ENCODE measurements at places on chromosomes 16 and 17.
A peak's percentile ranks its signal among the peaks of the same experiment; 100 is the strongest.

DNA sequence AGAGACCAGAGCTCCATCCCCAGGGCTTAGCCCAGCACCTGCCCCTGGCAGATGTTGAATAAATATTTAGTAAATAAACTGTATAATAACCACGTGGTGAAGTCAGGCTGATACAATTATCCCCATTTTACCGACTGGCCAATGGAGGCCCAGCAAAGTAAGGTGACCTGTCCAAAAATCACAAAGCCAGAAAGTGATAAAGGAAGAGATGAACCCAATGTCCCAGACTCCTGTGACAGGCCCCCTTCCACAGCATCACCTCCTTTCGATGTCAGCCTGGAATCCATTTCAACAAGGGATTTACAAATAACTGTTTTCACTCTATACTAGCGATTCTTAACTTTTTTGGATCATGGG, 5.5 kb downstream of the TVP23A start:
- DNase-seq = no peak

DNA sequence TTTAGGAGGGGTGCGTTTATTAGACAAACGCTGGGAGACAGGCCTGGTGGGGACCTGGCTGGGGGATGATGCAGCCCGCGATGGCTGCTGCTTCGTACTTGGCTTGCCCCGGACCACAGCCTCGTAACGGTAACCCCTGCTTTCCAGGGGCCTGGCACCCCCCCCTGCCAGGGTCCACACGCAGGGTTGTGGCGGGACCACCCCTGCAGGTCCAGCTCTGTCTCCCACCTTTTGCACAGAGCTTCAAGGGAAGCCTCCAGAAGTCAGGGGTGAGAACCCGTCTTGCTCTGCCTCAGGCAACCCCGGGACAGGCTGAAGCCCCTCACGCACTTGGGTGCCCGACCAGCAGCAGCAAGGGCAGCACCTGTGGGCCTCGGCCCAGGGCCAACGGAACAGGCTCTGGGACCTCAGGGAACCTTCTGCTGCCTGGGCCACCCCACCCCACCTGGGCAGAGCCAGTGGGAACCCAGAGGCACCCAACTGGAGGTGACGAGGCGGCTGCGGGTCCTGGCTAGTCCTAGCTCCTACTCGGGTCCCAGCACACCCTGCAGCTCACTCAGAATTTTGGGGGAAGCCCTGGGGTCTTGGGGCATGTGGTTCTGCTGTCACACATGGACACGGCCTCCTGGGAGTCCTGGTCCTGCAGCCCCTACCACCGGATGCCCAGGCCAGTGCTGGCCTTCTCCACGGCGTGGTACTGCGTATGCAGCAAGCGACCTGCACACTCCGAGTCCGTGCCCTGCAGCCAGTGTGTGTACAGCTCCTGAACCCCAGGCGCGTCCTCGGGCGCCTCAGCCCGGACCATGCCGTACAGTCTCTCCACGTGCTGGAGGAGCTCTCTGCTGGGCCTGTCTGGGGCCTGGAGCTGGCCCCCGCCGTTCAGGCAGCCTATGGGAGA, 3.1 kb downstream of the HAGHL start:
- no peak for DNase-seq

GRCh38 chr17:43591779-43592562, 45.8 kb upstream of the ETV4 start:
- no peak for DNase-seq

GRCh38 chr16:50210266-50211038, 55.9 kb upstream of the ADCY7 start:
- DNase-seq = no peak

DNA sequence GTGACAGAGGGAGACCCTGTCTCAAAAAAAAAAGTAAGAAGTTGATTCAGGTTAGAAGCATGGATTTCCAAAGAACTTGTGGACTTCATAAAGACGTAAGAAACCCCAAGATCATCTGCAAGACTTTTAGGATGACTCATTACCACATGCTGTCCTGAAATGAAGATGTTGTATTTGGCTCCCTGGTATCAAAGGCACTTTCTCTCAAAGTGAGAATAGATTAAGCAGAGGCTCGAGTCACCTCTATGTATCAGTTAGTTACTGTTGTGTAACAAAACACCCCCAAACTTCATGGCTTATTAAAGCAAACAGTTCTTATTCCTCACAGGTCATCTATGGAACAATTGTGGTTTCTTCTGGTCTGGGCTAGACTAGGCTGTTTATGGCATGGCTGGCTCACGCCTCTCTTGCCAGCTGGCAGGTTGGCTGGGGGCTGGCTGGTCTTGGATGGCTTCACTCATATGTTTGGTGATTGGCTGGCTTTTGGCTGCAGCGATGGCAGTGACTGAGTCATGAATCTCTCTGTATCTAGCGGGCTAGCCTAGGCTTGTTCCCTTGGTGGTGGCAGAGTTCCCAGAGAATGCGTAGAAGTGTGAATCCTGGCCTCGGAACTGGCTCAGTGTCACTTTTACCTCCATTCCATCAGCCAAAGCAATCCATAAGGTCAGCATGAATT, 60.4 kb upstream of the MSI2 start:
- no peak for DNase-seq

GRCh38 chr17:41972571-41973407, 6.2 kb downstream of the CNP start:
- peak; percentile 52 for DNase-seq

DNA sequence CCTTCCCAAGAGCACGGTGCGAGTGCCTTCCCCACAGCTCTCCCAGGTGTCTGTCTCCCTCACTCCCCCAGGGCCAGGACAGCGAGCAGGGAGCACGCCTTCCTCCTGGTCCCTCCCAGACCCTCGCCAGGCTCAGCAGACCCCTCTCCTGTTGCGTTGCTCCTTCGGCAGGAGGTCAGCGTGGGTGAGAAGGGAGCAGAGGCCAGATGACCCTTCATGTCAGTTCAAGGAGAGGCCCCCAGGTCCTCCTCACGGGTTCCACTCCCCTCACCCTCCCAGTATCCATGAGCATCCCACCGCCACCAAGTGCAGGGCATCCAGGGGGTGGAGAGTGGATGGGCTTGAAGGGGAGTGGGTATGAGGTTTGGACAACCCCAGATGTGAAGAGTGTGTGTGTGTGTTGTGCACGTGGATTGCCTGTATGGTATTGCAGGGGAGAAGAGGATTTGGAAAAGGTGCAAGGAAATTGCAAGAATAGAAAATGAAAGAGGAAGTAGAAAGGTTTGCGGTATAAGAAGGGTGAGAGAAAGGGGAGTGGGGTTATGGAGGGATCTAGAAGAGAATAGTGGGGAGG, 17.7 kb downstream of the SGCA start:
- DNase-seq = no peak

- no peak for DNase-seq
Observed at GRCh38 chr17:15744885-15745284, 12.8 kb downstream of the TBC1D26 start.

GRCh38 chr17:31357839-31358394, 33.6 kb upstream of the RAB11FIP4 start:
- DNase-seq = peak; percentile 33

DNA sequence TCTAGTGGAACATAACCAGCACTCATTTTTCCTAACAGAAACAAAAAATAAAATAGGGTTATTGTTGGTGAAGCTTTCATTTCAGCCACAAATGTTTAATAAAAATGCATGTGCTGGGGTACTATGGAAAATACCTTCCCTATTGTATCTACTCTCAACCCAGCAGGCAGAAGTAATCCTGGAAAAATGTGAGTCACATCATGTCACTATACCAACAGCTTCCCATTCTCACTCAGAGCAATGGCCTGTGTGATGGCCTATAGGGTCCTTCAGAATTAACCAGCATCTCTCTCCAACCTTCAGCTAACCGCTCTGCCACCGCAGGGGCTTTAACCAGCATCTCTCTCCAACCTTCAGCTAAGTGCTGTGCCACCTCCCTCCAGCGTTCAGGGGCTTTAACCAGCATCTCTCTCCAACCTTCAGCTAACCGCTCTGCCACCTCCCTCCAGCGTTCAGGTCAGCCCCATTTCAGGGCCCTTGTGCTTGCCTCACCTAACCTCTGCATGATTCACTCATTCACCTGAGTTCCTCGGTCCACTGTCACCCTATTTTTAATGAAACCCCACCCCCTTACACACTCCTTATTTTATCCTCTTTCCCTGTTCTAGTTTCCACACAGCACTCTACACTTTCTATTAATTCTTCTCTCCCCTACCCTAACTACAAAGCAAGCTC, 34.0 kb downstream of the UBE2G1 start:
- DNase-seq = no peak

DNA sequence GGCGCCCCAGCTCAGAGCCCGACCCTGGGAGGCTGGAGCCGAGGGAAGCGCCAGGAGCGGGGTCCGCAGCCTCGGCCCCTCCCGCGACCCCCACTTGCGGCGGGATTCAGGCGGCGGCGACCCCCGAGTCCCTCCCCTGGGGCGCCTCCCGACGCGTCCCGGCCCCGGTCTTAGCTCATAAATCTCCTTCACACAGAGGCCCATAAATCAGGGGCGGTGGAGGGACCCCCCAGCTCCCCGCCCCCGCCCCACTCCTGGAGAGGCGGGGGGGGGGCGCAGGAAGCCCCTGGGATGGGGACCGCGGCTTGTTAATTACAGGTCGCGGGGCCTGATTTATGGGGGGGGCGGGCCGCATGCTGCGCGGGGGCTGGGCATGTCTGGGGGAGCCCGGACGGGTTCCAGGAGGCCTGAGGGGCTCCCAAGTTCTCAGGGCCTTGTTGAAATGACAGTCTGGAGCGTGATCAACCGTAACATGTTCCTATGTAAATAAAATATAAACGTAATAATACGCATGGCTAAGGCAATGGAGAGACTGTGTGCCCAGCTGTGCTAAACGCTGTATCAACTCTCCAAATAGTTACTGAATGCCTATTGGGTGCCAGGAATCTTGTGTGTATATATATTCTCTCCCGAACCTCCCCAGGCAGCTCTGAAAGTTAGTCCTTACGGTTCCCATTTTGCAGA, 10.0 kb upstream of the BHLHA9 start:
- DNase-seq = no peak

- DNase-seq = no peak
Observed at GRCh38 chr16:27326738-27327585, 13.2 kb downstream of the IL4R start.

DNA sequence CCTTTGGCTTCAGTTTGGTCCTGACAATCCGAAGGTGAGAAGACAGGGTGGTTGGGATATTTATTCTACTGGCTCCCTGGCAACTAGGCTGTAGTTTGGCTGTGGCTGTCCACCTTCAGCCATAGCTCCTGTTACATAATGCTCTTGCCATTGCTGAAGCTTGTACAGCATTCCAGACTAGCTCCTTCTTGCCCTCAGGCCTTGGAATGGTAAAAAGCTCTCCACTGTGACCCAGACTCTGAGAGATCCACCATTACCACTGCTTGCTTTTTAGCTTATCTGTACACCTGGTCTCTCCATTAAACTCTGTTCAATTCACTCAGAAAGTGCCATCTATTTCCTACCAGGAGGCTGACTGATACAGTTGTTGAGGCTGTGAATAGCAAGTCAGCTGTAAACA, 231.8 kb upstream of the MON1B start:
- no peak for DNase-seq

- DNase-seq = peak; percentile 53
Observed at GRCh38 chr16:71882505-71883167, 1.3 kb downstream of the ZNF821 start.

DNA sequence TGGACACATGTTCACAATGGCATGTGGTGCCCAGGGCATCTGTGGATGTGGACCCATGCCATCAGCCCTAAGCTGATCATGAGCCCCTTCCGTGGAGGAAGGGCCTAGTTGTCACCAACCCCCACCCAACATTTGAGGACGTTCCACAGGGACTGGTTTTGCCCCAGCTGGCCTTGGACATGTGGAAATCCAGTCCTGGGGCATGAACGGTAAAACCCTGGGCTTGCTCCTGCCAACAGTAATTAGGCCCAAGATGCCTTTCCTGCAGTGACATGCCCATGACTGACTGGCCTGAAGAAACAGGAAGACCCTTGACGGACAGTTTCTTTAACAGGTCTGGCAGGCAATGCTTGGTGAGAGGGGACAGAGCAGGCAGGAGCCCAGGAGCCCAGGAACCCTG, 7.7 kb downstream of the TNS4 start:
- no peak for DNase-seq

DNA sequence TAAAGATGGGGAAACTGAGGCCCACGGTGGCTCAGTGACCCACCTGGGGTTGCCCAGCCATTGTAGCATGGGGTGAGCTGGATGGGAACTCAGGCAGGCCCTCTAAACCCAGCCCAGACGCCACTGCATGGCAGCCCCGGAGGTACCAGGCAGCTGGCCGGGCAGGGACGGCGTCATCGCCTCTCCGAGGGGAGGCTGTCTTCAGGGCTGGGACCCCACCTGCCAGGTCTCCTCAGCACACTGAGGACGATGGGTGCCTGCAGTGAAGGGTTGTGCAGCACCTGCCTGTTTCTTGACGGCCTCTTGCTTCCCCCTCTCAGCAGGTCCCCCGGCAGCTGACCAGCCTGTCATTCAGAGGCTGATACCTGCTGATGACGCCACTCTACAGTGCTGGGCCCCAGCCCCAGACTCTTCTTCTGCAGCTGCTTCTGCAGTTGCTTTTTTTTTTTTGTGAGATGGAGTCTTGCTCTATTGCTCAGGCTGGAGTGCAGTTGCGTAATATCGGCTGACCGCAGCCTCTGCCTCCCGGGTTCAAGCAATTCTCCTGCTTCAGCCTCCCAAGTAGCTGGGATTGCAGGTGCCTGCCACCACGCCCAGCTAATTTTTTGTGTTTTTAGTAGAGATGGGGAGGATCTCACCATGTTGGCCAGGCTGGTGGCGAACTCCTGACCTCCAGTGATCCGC, 24.7 kb downstream of the RNF213 start:
- DNase-seq = no peak

DNA sequence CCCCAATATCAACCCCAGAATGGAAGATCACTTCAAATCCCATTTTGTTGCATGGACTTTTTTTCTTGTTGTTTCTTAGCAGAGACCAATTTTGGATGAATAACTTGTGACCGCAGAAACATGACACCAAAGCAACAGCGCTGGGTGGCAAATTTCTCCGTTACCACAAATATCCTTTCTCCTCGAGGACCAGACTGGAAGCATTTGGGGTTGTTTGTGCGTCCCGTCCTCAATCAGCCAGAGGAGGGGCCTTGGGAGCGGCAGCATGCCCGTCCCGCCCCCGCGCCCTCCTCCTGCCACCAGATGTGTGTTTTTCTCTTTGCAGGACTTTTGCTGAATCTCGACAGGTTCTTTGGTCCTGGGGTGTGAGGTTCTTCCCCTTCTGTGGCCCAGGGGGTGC, 282.5 kb upstream of the FOXF1 start:
- no peak for DNase-seq

GRCh38 chr16:79664407-79664806, 63.9 kb upstream of the MAF start:
- DNase-seq = no peak

- DNase-seq = peak; percentile 76
Observed at GRCh38 chr16:67177743-67178699, 5.7 kb downstream of the MATCAP1 start.

GRCh38 chr17:77282524-77283515, 142.1 kb downstream of the SEC14L1 start:
- no peak for DNase-seq
